ENCODE measurements at places on chromosomes 7 and 10. TPM values are rescaled to one million over a fixed set of nuclear protein-coding genes. Genes with fewer than 3 reads are reported as not detected.

TRRAP gene
- 10.4 TPM for total RNA-seq

RAMP3 gene
- not detected for total RNA-seq

ANKRD61 gene
- total RNA-seq = not detected

CNNM1 gene
- 0.09 TPM for total RNA-seq

GHRHR gene
- not detected for total RNA-seq

FAM149B1 gene
- 30.3 TPM for total RNA-seq

GPR26 gene
- total RNA-seq = not detected

SLC18A3 gene
- total RNA-seq = not detected

CALML5 gene
- not detected for total RNA-seq

KIAA1549 gene
- total RNA-seq = 1.4 TPM

FLNC gene
- total RNA-seq = 99.0 TPM

RARRES2 gene
- total RNA-seq = 46.9 TPM

EMX2 gene
- total RNA-seq = not detected
